ENCODE measurements at places on chromosomes 1 and 21. TPM values are rescaled to one million over a fixed set of nuclear protein-coding genes. Genes with fewer than 3 reads are reported as not detected.
A peak's percentile ranks its signal among the peaks of the same experiment; 100 is the strongest.

- no peak for DNase-seq
Observed at GRCh38 chr1:14421977-14422609, 176.4 kb upstream of the KAZN start.

- DNase-seq = peak; percentile 19
Observed at GRCh38 chr1:9687874-9688582, 36.5 kb downstream of the PIK3CD start.

Gene UQCRHL
- total RNA-seq = 4.7 TPM

DNA sequence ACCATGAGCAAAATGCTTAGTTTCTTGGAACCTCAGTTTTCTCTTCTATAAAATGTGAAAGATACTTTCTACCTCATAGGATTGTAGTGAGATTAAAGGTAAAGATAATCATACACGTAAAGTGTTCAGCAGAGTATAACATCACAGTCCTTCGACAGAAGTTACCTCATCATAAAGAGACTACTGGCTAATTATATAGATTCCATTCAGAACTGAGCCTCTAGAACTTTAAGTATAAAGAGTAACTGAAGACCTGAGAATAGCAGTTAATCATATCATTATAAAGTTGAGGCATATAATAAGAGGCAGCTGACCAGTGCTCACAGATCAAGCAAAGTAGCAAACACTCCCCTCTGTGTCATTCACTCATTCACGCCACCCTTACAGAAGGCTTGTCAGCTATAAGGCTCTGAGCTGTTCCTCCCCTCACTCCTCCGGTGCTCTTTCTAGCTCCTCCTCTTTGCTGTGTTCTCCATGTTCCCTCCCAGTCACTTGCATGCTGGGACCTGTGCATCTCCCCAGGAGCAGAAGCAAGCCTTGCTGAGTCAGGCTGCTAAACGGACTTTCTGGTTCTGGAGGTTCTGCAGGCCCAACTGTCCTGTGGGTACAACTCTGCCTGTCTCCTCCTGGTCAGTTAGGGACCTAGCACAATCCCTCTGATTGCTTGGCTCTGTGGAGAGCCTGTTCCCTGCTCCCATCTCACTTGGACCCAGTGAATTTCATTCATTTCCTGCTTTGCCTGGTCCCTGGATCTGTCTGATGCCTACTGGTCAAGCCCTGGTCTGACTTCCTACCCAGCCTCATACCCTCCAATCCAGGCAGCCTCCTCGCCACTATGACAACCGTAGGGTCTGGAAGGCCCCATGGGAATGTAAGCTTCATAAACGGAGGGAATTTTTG, 28.3 kb upstream of the LY9 start:
- no peak for DNase-seq

DNA sequence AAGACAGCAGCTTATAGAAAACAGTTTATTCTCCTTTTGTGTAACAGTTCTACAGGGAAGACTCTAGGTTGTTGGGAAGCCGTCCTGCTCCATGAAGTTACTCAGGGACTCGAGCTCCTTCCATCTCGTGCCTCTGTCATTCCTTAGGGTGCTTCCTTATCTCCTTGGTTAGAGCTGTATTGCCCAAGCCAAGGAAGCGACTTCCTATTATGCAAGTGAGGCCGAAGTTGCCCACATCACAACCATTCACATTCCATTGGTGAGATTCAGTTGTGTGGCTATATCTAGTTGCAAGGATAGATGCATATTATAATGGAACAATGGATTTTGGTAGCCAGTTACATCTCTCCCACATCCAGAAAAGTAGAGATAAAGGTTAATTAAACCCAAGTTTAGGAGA, 9.0 kb downstream of the GSTM5 start:
- no peak for DNase-seq

Gene NPHS2
- total RNA-seq = not detected

Gene AMY2A
- not detected for total RNA-seq

Gene SYNC
- 50.0 TPM for total RNA-seq

GRCh38 chr1:230753191-230753585, 6.0 kb downstream of the CAPN9 start:
- no peak for DNase-seq

DNA sequence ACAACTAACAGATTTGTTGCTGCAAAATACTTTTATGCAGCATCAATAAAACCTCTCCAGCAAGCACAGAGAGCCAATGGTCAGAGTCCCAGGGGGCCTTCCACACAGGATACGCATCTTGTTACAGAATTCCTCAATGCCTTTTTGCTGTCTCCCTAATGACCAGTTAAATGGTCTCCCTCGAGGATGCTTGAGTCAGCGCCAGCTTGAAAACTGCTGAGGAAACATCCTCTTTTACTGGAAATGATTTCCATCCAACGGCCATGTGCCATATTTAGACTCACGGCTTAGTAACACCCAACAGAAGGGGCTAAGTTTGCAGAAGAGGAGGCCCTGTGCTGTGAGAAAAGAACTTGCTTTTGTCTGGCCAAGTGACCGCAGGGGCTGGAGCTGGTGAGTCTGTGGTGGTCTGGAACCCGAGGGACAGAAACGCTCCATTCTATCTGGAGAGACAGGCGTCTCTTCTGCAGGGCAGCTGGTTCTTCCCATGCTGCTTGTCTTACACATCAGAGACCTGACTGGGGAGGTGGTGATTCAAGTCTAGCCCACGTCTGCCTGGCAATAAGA, 496.4 kb downstream of the SETD4 start:
- DNase-seq = peak; percentile 35

- DNase-seq = no peak
Observed at GRCh38 chr1:208603721-208604120, 359.5 kb upstream of the PLXNA2 start.

Gene SERPINC1
- not detected for total RNA-seq

DNA sequence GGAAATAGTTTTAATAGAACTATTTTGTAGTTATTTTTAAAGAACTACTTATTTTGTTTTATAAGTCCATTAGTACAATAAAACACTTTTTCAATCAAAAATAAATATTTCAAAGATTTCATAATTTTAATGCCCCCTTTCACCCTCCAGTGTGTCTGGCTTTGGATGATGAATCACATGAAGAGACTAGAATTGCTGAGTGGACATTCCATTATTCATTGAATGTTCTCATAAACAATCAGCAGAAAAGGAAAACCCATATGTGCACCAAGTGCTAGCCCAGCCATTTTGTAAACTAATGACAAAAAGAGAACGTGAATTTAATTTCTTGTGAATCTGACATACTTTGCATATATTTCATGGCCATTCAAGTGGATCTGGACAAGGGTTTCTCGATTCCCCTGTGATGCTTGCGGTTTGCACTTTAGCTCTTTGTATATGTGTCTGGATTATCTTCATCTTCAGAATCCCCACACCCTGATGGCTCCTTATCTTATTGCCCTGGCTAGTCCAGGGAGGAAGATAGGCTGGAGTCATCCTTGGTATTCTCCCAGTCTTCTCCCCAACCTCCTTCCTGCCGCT, 20.7 kb upstream of the CHIA start:
- no peak for DNase-seq

DNA sequence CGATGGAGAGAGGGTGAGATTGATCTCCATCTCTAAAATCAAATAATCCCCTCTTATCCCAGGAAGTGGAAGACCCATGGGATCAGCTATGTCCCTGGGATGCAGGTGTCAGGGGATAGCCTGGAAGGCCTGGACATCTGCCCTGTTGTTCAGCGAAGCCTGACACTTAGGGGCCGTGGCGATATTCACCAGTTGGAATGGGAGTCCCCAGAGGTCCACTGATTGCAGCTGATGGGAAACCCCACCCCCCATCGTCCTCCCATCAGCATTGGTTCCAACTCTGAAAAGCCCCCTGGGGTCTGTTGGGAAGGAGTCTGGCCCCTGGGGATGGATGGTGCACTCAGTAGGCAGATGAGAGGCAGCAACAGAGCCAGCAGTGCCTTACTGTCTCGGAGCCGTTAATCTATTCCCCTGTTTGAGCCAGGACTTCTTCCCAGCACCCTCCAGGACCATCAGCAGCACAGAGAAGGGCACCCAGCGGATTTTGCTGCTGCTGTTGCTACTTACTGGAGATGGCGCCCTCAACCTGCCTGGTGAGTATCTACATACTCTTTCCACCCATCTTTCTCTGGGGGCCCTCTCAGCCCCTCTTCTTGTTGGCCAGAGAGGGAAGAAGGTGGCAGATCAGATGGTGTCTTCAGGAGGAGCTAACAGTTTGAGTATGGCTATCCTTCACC, 13.4 kb downstream of the CATSPER4 start:
- DNase-seq = no peak

GRCh38 chr1:47914218-47914938, 82.8 kb downstream of the TRABD2B start:
- DNase-seq = no peak

DNA sequence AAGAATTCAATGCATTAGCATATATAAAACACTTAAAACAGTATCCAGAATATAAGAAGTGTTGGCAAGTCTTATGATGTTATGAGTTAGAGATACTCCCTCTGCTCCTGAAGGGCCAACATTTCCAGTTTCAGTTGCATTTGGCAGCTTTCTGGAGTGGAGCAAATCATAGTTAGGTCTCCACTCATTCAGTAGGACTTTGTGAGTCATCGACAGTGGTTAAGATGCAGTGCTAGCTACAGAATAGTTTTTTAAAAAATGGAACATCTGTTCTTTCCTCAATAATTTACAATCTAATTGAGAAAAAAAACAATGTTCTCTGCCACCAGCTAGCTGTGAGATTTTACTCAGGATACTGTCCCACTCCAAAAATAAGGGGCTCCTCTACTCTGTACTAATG, 389.1 kb downstream of the HLX start:
- peak; percentile 78 for DNase-seq

DNA sequence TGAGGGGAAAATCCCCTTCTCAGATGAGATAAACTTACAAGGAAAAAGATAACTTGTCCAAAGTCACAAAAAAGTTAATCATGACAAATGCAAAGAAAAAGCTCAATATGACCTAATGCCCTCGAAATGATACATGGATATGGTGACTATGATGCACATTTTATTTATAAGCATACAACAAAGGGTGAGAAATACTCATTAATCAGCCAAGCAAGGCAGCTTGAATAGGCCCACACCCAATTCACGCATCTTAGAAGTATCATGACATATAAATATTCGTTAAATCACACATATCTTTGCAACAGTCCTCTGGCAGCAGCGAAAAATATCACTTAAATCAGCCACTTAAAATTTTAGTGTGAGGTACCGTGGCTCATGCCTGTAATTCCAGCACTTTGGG, 21.7 kb downstream of the EPS15 start:
- no peak for DNase-seq

Gene TFF3
- not detected for total RNA-seq

Gene CAMK1G
- total RNA-seq = not detected

- no peak for DNase-seq
Observed at GRCh38 chr1:209805341-209805781, 581 bp downstream of the IRF6 start.

- no peak for DNase-seq
Observed at GRCh38 chr1:182260516-182260915, 131.1 kb downstream of the GLUL start.

GRCh38 chr1:199155166-199156019, 516.6 kb downstream of the PTPRC start:
- no peak for DNase-seq

Gene CFAP74
- total RNA-seq = 0.20 TPM

GRCh38 chr1:42334240-42335049, 590 bp downstream of the FOXJ3 start:
- DNase-seq = peak; percentile 69

Gene NBPF6
- total RNA-seq = 0.13 TPM

DNA sequence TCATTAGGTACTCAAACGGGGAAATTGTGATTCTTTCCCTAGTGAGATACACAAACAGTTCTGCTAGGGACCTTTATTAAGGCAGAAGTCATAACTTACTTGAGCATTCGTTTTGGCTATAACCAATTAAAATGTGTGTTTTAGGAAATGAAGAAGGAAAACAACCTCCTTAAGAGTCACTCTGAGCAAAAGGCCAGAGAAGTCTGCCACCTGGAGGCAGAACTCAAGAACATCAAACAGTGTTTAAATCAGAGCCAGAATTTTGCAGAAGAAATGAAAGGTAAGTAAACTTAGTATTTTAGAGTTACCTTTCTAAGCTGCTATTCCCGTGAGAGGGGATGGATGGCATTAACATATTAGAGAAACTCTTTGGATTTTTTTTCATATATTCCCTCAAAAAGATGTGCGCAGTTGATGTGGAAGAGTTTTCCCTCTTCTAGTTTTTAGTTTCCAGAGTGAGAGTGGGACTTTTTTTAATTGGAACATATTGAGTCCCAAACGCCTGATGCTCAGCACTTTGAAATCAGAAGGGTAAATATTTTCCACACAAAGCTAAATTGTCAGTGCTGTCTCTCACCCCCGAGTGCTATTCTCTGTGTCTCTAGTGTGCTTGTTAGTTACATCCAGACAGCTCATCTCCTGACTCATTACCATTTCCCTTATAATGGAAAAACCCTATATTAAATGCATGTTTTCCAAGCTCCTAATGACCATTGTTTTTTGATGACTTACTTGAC, 34.9 kb downstream of the CENPF start:
- peak; percentile 20 for DNase-seq

Gene PLPPR4
- total RNA-seq = not detected

Gene RPTN
- total RNA-seq = not detected

Gene ATP1A4
- not detected for total RNA-seq

Gene FOXD2
- 0.03 TPM for total RNA-seq

All from MG63 (cell line).